ENCODE measurements at places on chromosomes 5 and 9.
A peak's percentile ranks its signal among the peaks of the same experiment; 100 is the strongest.

- no peak for DNase-seq
Measured at GRCh38 chr5:122656160-122656559, 118.7 kb upstream of the SNX2 start.

GRCh38 chr5:37668524-37669047 is 171.3 kb downstream of the GDNF start:
- DNase-seq = no peak

DNA sequence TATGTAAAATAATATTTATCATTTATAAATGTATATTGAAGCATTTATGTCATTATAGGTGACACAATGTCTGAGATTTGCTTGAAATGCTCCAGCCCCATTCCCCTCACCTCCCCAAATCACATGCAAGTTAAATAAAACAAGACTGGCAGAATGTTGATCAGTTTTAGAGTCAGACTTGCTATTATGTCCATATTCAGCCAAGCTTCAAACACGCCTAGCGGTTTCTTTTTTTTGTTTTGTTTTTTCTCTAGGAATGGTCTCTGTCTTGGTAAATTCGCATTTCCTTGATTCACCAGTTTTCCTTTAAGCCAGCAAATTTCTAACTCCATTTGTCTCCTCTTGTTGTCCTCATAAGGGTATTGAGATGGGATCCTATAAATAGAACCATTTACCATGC is 153.0 kb upstream of the HMHB1 start:
- DNase-seq = no peak

DNA sequence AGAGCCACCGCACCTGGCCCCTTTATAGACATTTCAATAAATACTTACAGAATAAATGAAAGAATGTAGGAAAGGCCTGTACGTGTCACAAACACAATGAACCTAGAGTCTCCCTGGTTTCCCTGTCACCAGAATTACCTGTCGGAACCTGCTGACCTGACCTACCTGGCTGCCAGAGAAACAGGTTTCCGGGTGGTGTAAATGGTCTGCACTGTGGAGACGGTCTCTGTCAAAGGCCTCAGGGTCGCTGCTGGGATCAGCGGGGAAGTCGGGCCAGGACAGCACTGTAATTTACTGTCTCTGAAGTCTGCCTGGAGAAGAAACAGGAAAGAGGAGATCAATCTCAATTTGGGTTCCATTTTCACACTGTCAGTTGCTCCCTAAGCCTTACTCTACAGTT is 9.3 kb upstream of the FRRS1L start:
- no peak for DNase-seq

GRCh38 chr5:140152022-140152999 is 22.7 kb upstream of the CYSTM1 start:
- no peak for DNase-seq

DNA sequence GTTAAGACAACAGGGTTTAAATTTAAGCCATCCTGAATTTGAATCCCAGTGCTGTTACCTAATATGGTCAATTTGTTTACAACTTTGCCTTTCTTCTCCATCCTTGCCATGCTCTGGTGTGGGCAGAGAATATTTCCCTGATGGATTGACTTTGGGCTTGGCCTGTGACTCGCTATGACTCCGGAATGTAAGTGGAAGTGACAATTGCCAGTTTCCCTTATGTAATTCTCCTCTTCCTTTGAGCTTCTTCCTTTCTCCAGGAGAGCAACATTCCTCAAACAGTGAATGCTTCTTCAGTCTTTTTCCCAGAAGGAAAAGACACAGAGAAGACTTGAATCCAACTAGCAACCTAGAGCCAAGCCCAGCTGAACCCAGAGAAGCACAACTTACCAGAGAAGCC is 159.1 kb downstream of the LURAP1L start:
- no peak for DNase-seq

DNA sequence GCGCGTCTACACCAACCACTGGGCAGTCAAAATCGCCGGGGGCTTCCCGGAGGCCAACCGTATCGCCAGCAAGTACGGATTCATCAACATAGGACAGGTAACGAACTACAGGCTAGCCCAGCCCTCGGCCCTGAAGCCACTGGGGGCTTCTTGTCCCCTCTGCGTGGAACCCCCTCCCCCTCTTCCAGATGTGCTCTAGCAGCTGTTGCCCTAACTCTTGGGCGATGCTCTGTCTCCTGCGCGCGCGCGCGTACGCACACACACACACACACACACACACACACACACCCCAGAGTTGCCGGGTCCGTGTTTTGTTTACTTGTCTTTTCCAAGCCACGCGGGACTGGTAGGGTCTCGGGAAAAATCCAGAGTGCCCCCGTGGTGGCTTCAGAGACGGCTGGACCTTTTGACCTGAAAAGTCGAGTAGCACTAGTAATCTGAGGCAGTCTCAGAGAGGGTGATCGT is 836 bp downstream of the PCSK5 start:
- DNase-seq = peak; percentile 34

- DNase-seq = no peak
Measured at GRCh38 chr9:97852399-97853055, 499 bp upstream of the FOXE1 start.

- no peak for DNase-seq
Measured at GRCh38 chr5:135360278-135361274, 38.5 kb downstream of the MACROH2A1 start.

DNA sequence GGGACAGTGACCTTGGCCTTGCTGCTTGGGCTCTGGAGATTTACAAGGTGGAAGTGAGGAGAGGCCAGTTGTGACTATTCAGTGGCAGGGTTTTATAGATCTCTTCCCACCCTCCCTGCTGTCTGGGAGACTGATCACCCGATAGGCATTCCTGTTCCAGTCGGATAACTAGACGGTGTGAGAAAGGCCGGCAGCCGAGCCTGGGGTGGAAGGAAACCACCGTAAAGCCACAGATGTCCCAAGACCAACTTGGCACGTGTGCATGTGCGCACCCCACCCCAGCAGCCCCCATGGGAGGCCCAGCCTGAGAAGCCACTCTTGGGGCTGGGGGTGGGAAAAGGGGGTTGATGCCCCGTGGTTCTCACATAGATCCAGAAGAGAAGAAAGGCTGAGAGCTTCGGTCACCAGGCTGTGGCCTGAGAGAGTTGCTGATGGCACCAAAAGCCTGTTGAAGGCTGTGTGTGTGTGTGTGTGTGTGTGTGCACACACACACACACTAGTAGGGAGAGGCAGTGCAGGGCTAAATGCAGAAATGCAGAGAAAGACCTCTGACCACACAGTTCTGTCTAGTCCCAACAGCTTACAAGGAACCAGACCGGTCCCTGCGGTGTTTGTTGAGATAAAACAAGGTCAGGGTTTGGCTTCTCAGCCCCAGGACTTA is 225.8 kb downstream of the FANCC start:
- no peak for DNase-seq

DNA sequence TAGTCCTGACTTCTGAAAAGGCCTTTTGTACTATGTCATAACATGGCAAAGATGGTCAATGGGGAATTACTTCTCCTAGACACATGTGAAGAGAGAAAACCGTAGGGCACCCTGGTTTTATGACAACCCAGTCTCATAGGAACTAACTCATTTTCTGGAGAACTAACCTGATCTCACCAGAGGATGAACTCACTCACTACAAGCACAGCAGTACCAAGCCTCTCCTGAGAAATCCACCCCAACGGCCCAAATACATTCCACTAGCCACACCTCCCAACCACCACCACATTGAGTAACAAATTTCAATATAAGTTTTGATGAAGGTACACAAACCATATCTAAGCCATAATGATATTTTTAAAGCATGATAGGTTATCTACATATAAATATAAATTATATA is 909.3 kb upstream of the CDH10 start:
- no peak for DNase-seq

All from activated T-cell treated with anti-CD3 and anti-CD28 coated beads, Interleukin-2, amount 50 U/mL, for 4 hours (primary cell).